Brain microvascular endothelial cell (primary cell): ENCODE measurements at places on chromosomes 1 and 21.

- DNase-seq, result peak; percentile 34
Measured at GRCh38 chr1:173603056-173603591, at the start of gene SLC9C2. SLC9C2 (minus strand) TSS chr1:173603072; CDS start chr1:173601776, 1,296 bp downstream.

GRCh38 chr1:118982821-118983557 lies 5.2 kb downstream of the TBX15 start:
- no peak for DNase-seq

DNA sequence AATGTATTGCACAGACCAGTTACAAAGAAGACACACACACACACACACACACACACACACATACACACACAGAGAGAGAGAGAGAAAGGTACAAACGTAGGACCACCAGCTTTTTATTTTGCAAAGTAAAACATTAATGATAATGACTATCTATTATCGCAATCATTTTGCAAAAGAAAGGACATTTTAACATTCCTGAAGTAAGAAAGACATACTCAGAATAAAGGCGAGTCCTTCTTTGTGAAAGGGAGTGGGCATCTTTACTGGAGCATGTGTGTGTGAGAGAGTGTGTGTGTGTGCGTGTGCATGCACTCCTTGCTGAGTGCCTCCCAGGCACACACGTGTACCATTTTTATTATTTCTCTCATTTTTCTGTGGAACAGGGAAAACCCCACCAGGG lies 28.4 kb downstream of the PPFIA4 start:
- no peak for DNase-seq

- peak; percentile 24 for DNase-seq
Measured at GRCh38 chr1:204572923-204573922, 57.0 kb downstream of the MDM4 start.

DNA sequence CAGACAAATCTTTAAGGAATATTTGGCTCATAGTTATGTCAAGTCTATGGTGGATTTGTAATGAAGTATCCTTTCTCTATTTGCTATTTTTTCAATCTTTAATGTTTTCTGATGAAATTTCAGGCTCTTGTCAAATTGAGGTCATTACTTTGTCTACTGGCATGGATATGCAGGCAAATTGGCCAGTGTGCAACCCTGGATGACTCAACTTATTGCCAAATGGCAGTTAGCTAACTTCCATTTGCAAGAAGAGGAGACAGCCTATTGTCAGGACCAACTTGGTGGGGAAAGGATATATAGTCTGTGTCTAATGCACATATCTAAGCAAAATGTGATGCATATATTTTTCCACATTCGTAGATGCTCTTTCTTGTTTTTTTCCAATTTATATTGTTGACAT lies 530.5 kb downstream of the PTBP2 start:
- no peak for DNase-seq

- no peak for DNase-seq
Measured at GRCh38 chr1:53031732-53032131, 30.3 kb upstream of the PODN start.

DNA sequence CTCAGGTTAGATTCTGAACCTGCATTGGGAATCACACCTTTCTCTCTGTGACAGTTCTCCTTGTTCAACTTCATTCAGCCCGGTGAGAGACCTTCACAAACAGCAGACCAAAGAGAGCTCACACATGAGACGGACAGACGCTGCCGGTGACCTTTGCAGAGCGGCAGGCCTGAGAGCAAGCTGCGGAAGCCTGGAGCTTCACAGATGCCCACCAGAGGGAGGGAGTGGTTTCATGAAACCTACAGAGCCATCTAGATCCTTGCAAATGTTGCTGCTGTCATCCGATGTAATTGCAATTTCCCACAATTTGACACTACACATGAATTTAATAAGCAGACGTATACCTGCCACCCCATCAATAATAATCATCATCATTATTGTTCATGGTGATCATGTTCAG lies 39.4 kb downstream of the GRIK3 start:
- DNase-seq, result no peak

DNA sequence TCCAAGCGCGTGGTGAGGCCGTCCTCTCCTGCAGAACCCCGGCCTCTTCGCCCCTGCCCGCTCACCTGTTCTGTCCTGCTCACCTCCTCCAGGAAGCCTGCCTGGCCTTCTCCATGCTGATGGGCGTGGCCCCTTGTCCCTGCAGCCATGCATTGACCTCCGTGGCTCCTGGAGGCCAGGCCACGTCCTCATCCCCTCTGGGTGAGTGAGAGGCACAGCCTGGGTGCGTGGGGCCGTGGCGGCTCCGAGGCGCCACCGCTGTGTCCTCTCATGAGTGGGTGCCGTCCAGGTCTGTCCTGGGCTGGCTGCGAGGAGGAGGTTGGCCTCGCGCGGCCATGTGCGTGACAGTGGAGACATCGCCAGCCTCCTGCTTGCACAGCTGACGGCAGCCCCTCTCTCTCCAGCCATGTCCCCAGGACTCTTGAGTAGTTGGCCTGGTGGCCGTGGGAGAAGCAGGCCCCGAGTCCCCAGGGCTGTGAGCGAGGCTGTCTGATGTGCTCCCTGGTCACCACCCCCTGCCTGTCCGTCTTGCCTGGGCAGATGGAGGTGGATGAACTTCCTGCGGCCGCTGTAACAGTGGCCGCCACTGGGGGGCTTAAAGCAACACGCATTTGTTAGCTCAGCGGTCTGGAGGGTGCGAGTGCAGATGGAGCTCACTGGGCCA lies 58.1 kb downstream of the PRKCZ start:
- DNase-seq, result peak; percentile 58

- DNase-seq, result peak; percentile 87
Measured at GRCh38 chr1:151146412-151147131, at the start of gene SEMA6C. SEMA6C (minus strand) TSS chr1:151146631; CDS start chr1:151142621, 4,010 bp downstream.

GRCh38 chr1:200305806-200306205 lies 104.0 kb downstream of the ZNF281 start:
- DNase-seq, result no peak

DNA sequence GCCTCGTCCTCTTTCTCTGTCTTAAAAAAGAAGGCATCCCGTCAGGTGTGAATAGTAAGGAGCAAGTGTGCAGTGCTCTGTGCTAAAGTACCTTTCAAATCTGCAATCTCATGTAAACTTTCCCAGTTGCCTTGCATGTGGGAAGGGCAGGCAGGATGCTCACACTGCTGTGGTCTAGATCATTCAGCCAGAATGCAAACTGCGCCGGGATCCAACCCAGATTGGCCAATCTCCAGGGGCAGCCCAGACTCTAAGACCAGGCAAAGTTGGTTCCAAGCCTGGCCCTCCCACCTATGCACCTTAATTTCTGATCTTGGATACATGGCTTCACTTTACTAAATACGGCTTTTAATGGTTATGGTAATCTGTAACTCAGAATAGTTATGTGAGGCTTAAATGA lies 3.2 kb upstream of the MAP1LC3C start:
- DNase-seq, result no peak

- no peak for DNase-seq
Measured at GRCh38 chr1:55245781-55246180, 30.6 kb upstream of the USP24 start.

DNA sequence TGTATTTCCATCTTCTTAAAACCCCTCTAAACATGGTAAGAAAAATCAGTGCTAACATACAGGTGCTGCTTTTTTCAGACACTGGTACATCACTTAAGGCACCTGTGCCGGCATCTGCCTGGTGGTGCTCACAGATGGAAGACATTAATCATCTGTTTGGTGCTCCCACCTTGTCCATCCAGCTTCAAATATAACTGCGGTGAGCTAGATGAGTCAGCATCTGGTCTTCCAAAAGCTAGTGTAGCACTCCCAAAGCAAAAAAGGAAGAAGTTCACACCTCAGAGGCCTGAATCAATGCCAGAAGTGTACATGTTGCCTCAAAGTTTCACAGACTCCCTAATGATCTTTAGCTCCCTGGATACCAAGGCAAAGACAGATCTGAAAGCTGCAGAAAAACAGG lies 44.4 kb downstream of the TM2D1 start:
- no peak for DNase-seq

DNA sequence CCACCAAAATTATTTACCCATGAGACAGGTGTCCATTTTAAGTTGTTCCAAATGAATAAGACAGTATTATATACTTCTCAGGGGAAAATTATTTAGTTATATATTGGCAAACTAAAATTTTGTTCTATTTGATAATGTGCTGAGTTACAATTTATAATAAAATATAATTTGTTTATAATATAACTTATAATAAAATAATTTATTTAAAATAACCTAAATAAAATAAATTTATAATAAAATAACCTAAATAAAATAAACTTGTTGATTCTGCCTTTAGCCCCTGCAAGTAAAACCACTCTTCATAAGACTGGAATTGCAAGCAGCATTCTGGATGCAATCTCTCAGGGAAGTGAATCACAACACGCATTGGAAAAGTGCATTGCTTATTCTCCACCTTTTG lies 69.6 kb downstream of the RAVER2 start:
- no peak for DNase-seq

DNA sequence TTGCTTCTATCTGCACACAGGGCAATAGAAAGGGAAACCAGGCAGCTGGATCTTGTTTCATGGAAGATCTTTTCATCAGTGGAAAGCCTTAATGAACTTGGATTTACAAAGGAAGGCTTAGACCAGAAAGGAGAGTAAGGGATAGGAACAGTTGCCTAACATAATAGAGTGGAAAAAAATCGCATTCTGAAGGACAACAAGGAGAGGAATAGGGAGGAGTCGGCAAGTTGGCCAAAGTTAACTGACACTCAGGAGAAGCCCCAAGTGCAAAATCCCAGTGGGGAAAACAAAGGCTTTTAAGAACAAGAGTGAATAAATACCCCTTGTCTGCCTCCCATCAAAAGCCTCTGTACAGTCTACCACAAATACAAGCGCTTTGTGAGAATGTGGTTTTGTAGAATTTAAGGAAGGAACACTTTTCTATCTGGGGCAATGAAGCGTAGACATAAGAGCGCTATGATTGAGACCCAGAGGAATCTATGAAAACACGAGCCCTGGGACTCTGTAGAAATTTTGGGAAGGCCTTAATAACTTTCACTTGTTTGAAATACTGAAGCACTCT lies 74.1 kb downstream of the ZNF648 start:
- no peak for DNase-seq
